ENCODE measurements at places on chromosomes 1 and 21.

- DNase-seq, result no peak
Measured at GRCh38 chr21:44765231-44766013, 36.2 kb downstream of the UBE2G2 start.

GRCh38 chr1:153598309-153599172 is 14.4 kb downstream of the S100A16 start:
- DNase-seq, result no peak

GRCh38 chr1:228803421-228803820 is 68.1 kb downstream of the RHOU start:
- DNase-seq, result no peak

DNA sequence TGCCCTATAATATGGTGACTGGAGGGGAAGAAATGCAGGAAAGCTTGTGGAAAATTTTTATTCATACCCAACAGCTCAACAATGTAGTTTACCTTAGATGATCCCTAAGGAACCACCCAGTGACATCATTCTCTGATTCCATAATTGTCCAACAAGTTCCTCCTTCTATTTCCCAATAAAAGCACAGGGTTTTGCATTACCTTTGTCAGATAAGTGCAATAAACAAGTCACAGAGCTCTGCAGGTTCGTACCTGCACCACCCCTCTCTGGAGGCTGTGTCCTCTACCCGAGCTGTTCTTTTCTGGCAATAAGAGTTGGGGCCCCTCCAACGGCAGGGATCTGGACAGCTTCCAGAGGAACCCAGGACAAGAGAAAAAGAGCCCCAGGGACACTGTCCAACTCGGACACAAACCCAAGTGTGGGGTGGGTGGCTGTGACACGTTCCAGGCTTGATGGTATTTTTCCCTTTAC is 38.8 kb downstream of the RCAN1 start:
- DNase-seq, result no peak

GRCh38 chr1:183140633-183141032 is 45.4 kb upstream of the LAMC2 start:
- no peak for DNase-seq

- DNase-seq, result no peak
Measured at GRCh38 chr1:16067127-16067768, 6.2 kb downstream of the FAM131C start.

- no peak for DNase-seq
Measured at GRCh38 chr1:85244271-85245061, 15.0 kb downstream of the C1orf52 start.

DNA sequence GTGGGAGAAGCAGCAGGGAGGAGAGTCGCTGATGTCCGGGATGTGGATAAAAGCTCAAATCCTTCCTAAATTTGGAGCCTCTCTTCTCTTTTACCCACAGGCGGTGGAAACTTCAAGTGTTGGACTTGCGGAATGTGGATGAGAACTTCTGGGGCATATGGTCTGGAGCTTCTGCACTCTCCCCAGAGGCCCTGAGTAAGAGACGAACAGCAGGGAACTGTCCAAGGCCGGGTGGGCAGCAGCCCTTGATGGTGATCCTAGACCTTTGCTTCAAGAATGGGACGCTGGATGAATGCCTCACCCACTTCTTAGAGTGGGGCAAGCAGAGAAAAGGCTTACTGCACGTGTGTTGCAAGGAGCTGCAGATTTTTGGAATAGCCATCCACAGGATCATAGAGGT is 1.9 kb downstream of the PRAMEF12 start:
- no peak for DNase-seq

- no peak for DNase-seq
Measured at GRCh38 chr1:115062542-115063004, 26.7 kb downstream of the TSPAN2 start.

GRCh38 chr1:62304515-62304914 is 14.7 kb downstream of the KANK4 start:
- no peak for DNase-seq

- DNase-seq, result no peak
Measured at GRCh38 chr1:62012836-62013235, 181.8 kb upstream of the L1TD1 start.

GRCh38 chr1:19640363-19641316 is 3.5 kb upstream of the NBL1 start:
- no peak for DNase-seq

GRCh38 chr1:156654700-156655099 is 12.8 kb downstream of the BCAN start:
- no peak for DNase-seq

DNA sequence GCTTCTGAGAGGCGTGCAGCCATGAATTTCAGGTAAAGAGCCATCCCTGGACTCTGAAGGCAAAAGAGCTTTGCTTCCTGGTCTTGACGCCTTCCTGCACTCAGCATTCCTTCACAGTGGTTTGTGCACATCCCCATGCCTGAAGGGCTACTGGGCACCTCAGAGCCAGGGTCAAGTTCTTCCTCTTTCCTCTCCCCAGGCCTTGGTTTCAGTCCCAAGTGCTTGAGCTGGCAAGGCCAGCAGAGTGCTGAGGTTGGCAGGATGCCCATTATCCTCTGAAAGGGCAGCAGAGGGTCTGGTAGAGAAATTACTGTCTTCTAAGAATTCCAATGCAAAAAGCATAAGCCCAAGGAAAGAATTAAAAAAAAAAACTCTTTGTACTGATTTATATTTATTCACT is 1064.9 kb downstream of the TTLL7 start:
- DNase-seq, result no peak

GRCh38 chr21:33403128-33403785 is at the start of gene IFNGR2:
TSS of gene IFNGR2 (plus strand) at chr21:33403413. CDS start at chr21:33403544, 131 bp downstream.
- no peak for DNase-seq

DNA sequence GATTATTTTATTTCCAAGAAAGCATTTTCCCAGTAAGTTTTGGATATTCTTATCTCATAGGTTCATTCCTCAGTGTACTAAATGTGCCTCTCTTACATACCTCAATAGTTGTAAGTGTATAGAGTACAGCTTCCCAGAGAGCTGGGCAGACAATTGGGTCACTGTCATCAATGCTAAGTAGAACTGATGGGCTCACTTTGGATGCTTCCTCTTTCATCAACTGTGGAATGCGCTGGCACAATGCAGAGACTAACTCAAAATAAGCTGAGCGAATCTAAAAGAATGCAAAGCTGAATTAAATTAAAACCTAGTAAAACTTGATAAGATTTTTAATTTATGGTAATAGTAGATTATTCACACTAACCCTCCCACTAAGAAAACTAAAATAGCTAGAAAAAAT is 21.5 kb downstream of the LTN1 start:
- no peak for DNase-seq

- DNase-seq, result no peak
Measured at GRCh38 chr1:86912281-86912900, 1.5 kb downstream of the SELENOF start.

- peak; percentile 85 for DNase-seq
Measured at GRCh38 chr1:8202182-8202905, 115.6 kb upstream of the SLC45A1 start.

DNA sequence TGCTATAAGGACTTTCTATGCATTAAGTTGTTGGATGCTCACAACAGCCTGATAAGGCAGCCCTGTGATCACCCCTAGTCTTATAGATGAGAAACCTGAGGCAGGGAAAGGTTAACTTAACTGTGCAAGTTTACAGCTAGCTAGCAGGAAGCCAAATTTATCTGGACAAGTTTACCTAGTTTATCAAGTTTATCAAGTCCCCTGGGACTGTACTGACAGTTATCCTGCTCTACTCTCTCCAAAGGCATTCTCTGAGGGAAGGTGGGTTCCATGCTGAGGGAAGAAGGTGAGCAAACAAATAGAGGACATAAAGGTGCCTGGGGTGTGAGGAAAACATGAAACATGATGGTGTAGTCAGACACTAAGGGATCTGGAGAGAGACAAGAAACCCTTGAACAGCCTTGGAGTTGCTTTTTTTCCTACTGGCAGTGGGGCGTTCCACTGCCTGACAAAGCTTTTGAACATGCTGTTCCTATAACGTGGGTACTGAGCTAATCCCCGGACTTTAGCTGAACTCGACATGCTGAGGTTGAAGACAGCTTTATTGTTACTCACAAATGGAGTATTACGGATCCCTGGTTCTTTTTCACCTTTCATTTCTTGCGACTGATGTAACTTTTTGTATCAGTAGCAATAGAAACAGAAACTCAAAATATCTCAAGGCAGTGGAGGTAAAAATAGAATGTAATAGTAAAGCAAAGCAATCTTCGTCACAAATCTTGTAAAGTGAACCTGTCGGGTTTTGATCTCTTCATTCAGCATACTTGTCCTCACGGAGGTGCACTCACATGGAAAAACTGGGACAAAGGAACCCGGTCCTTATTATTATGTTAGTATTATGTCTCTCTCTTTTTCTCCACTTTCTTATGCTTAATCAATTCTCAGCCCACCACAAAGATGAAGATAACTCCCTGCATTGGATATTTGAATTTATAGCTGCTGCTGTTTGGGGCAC is 42.4 kb upstream of the ESRRG start:
- no peak for DNase-seq

- no peak for DNase-seq
Measured at GRCh38 chr1:109772658-109773202, 9.0 kb upstream of the EPS8L3 start.

DNA sequence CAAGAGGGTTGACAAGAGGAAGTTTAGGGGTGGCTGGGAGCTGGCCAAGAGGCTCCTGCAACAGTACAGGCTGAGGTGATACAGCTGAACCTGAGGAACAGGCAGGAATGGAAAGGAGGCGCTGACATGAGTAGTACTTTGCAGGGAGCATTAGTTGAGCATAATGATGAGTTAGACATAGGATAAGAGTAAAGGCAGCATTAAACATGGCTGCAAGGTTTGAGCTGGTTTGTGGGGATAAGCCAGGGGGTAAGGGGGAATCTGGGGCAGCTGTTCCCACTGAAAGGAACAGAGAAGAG is 20.6 kb downstream of the SLC30A10 start:
- no peak for DNase-seq

DNA sequence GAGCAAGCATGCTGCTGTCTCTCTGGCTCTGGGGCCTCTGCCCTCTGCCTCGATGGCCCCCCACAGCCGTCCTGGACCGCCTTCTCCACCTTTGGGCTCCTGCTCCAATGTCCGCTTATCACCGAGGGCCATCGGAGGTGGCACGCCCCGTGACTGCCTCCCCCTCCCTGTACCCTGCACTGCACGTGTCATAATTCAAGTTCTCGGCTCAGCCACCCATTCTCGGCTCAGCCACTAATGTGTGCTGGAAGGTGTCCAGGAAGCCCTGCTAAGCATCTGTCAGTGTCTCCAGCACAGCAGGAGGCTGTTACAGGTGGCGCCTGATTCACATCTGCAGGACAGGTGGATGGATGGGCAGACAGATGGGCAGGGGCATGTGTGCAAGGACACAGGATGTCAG is 45.5 kb downstream of the TP73 start:
- DNase-seq, result no peak

- DNase-seq, result no peak
Measured at GRCh38 chr21:42424914-42425541, 21.3 kb downstream of the UBASH3A start.

- no peak for DNase-seq
Measured at GRCh38 chr1:10767282-10767681, 29.2 kb downstream of the CASZ1 start.

DNA sequence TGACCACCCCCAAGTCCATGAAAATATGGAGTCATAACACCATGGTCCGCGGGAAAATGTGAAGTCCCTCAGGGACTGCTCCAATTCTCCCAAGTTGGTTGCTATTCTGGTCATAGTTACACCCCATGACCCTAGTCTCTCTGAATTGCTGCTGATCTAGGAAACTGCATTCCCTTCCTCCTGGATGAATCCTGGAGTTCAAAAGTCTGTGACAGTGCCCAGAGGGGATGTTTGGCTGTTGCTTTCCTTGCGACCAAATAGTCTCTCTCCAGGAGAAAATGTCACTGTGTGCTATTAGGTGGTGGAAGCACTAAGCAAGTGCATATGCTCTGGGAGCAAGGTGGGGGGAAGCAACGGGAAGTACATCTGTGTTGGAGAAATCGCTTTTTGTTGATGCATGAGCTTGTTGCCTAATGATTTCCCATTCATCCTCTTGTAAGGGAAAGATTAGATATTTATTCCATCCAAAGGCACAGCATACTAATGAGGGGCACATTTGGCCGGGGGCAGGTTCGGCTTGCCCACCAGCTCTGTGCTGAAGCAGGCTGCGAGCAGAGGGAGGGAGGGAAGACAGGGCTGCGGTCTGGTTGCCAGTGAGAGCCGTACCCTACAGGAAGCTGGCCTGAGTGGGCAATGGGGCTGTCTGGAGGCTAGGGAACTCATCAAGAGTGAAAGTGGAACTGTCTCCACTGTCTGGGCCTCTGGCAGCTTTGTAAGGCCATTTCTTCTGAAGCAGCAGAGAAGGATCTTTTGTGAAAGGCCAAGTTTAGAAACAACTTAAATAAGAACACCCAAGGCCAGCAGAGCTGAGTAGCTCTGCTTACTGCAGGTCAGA is 27.2 kb downstream of the SYT6 start:
- DNase-seq, result no peak

DNA sequence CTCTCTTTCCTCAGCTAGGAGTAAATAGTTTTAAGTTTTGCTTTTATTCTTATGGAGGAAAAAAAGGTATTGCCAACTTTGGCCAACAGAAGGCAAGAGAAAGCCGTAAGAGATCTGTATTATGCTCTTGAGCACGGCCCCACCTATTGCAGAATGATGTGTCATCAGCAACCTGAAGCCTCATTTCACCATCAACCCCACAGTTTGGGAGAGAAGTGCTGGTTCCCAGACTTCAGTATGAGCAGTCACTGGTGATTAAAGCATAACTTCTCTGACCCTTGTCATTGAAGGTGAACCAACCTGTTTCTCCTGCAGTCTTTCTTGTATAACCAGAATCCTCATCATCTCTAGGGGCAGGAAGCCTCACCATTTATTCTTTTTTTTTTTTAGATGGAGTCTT is 100.2 kb downstream of the SIPA1L2 start:
- no peak for DNase-seq

GRCh38 chr1:185843297-185843869 is 109.2 kb downstream of the HMCN1 start:
- DNase-seq, result no peak

GRCh38 chr1:165168467-165168866 is 188.0 kb downstream of the LMX1A start:
- no peak for DNase-seq

DNA sequence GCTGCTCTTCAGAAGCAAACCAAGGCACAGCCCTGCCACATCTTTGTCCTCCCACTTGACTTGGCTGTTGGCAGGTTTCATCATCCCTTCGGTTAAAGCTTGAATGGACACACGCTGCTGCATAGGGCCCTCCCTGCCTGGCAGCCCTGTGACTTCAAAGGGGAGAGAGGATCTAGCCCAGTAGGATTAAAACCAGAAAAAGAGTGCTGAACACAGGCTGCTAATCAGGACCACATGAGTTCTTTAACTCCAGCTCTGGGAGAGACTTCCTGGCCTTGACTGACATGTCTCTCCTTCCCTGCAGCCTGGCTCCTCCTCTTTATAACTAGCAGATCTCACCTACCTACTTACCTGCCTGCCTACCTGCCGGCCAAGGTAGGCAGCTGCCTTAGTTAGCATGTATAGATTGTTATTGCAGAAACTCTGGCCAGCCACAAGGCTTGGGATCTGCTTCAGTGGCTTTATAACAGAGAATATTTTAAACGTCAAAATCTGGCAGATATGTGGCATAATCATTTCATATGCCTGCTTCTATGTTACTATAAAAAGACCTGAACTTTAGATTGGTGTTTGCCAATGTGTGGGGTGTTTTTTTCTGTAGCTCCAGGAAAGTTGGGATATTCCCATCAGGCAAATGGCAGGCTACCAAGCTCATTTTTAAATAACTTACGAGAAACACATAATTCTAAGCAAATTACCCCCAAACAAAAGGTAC is 49.4 kb downstream of the ERG start:
- DNase-seq, result no peak
